ENCODE measurements at places on chromosomes 4 and X. TPM values are rescaled to one million over a fixed set of nuclear protein-coding genes. Genes with fewer than 3 reads are reported as not detected.
A peak's percentile ranks its signal among the peaks of the same experiment; 100 is the strongest.

- DNase-seq, result no peak
Observed at GRCh38 chr4:32485956-32486355, 1765.8 kb downstream of the PCDH7 start.

DNA sequence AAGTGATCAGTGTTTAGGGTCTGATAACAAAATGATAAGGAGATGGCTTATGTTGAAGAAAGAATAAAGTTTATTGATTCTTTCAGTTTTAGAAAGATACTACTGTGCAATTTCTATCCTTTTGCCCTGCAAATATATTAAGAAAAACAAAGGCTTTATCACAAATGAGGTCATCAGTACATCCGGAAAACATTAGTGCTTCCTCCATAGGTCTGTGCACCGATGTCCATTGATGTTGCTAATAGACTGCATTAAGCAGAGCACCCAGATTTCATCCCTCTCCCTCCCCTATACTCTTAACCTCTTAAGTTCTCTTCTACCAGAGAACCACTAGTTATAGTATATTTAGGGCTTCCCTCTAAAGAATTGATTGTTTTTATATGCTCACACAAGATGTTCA, 53.7 kb upstream of the HHIP start:
- no peak for DNase-seq

- DNase-seq, result no peak
Observed at GRCh38 chr4:8380511-8381415, 59.8 kb downstream of the ACOX3 start.

- DNase-seq, result no peak
Observed at GRCh38 chrX:153333266-153333665, 687 bp upstream of the ZNF275 start.

- DNase-seq, result no peak
Observed at GRCh38 chrX:75158054-75158453, 2.0 kb upstream of the ABCB7 start.

- DNase-seq, result peak; percentile 4
Observed at GRCh38 chrX:37383313-37383712, 34.1 kb downstream of the PRRG1 start.

- DNase-seq, result peak; percentile 38
Observed at GRCh38 chr4:113049421-113050370, at the start of gene ANK2. Gene ANK2, plus strand, starts transcription at chr4:113049653. Its CDS starts 76 bp downstream, at chr4:113049729.

GRCh38 chr4:184938871-184939270, 79.4 kb upstream of the HELT start:
- DNase-seq, result no peak

DNA sequence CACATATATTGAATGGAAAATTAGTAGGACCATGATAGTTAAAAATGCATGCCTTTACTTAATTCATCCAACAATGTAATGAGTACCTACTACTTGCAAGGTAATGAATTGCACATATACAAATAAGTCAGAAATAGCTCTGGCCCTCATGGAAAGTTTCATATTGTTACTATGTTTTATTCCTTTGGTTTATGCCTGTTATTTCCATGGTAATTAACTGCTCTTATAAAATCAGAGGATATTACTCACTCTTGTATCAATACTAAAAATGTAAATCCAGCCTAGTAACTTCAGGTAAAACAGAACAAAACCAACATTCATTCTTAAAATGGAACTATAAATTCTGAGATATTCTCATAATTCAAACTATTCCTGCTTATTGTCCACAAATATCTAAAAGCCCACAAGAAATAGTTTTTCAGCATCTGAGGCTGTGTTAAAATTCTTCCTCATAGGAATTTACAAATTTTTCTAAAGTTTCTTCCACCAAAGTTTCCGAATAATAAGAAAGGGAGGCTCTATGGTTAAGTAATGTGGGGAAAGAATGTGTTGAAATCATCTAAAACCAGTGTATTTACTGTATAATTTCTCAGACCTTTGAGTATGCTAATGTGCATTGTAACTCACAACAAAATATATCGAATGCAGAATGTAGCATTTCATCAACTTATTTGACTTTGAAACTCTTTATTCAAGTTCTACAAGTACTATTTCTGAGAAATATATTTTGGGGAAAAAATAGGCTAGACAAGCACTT, 444.2 kb downstream of the PDGFC start:
- DNase-seq, result no peak

DNA sequence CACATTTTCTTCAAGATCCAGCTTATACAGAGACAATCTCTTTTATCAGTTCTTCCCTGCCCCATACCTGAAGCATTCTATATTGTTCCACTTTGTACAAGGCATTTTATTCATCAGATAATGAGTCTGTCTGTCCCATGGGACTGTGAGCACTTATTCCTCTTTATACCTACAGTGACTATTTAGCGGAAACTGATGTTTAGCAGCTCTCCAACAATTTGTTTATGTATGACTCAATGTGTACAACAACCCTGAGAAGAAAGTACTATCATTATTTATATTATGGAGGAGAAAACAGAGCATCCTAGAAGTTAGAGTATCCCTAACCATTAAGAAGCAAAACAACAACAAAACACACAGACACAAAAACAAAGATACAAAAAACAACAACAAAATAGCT, 306.5 kb downstream of the PRDM5 start:
- DNase-seq, result no peak

DNA sequence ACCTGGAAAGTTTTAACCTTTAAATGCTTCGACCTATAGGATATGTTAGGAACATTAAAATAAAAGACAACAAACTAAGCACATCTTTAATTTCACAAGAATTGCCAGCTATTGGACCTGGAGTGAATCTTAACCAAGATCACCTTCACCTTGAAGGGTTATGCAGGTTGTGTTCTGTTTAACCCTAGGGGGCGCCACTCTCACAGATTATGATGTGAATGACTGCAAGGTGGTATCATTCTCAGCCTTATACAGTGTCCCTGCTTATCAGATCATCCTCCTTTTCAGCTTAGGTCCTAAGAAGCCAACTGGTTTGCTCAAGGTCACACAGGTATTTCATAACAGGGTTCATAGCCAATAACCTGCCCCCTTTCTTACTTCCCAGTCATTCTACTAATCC, 23.5 kb downstream of the INTS6L start:
- no peak for DNase-seq

DNA sequence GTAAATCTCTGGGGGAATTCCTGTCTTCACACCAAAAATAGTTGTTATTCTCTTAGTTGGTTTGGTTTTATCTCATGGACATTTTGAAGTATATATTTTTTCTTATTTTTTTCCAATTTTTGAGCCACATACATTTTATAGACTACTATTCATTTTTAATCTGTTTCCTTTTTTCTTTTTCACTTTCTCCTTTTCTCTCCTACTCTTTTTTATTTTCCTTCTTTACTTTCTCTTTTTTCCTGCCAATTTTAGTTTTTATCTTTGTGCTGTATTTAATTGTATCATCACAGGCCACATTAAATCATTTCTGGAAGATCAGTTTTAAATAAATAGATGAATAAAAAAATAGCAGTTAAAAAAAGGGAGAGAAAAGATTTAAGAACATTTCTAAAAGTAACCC, 14.0 kb upstream of the JADE3 start:
- DNase-seq, result no peak

DNA sequence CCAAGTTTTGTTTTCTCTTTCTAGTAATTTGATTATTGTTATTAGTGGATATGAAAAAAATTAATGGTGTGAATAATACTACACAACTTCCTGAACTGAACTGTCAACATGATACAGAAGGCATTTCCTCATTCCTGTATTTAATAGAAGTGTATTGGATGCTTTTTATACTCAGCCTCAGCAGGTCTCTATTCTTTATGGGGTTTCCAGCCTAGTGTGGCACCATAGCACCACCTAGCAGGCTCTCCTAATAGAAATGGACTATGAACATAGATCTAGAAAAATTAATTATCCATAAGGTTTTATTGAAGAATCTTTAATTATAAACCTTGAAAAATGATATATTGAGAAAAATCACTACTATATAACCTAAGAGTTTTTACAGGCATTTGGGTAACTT, 52.4 kb downstream of the GLRB start:
- DNase-seq, result no peak

DNA sequence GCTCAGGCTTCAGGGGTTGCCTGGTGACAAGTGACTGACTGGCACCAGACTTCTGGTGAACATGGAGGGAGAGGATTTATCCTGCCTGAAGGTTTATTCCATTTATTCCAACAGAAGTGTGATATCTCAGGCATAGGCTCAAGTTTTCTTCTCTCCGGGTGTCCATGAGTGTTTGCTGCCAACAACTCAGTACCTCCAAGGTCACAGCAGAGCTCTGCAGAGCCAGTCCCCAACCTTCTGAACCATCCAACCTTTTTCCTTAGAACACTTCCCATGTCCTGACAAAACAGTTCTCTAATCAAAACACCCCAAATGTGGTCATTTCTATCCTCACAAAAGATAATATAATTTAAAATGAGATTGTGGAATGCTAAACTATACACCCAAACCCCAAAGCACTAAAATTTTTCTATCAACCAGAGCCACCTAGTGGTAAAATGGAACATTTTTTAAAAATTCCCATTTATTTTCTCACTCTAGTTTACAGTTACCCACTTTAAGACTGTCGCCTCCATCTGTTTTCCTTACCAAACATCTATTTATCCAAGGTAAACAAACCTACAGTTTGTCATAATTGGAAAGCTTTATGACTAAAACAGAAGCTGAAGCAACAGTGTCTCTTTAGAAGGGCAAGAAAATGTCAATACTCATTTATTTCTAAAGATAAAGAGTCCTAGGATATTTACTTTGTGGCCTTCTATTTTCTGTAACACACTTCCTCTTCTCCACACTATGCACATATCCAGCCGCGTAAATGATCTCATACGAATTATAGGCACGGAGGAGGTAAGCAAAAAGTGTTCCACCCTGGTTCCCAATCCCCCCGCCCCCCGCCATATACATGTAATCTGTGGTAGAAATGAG, 39.5 kb downstream of the TMEM154 start:
- peak; percentile 52 for DNase-seq

DNA sequence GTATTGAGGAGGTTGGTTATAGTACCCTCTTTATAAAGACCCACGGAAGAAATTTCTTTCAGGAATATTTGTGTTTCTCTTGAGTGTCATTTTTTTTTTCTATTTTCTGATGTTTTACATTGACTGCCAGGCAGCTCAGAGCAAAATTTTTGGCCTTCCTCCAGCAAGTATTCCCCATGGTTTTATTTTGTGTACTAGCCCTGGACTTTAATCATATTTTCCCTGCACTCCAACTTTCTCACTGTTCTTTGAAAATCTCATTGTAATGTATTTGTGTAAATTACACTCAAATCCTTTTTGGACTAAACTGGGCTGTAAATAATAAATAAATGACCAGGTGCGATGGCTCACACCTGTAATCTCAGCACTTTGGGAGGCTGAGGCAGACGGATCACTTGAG, 45.6 kb upstream of the USP46 start:
- DNase-seq, result no peak

DNA sequence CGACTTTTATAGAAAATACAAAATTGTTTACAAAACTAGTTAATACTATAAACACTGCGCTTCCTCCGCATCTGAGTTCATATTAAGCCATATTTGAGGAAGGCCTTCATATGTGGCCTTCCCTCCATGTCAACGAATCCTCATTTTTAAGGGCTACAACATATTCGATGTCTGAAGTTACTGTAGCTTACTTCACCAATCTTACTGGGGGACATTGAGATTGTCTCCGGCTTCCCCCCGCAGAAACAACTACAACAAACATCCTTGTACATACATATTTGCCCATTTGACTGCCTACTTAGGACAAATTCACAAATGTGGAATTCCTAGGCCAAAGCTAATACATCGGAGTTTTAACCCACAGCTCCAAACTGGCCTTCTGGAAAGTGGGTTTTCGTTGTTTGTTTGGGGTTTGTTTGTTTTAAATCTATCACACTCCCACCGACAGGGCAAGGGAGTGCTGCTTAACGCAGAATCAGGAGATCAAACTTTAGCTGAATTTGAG, 581 bp upstream of the FAM114A1 start:
- no peak for DNase-seq

- DNase-seq, result no peak
Observed at GRCh38 chr4:185679523-185679922, 132.5 kb downstream of the SORBS2 start.

DNA sequence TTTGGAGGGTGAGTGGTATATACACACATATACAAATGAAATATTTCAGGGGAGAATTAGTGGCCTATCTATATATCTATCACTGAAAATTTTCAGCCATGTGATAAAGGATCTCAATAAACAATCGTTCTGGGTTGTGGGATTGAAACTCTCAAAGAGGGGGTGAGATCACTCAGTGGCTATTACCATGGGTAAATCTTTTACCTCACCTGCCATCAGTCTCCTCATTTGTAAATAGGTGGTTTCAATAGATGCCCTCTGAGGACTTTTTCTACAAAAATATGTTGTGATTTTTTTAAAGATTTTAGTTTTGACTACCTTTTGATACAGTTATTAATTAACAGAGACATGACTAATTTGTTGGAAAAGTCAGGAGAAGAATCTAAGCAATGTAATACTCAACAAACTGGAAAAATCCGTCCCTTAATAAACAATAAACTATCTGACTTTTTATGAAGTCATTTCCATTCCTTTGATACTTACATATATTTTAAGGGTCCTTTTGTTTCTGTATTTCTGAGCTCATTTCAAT, 192.8 kb downstream of the MAD2L1 start:
- DNase-seq, result no peak

- peak; percentile 32 for DNase-seq
Observed at GRCh38 chr4:87872028-87872427, 39.3 kb downstream of the MEPE start.

DNA sequence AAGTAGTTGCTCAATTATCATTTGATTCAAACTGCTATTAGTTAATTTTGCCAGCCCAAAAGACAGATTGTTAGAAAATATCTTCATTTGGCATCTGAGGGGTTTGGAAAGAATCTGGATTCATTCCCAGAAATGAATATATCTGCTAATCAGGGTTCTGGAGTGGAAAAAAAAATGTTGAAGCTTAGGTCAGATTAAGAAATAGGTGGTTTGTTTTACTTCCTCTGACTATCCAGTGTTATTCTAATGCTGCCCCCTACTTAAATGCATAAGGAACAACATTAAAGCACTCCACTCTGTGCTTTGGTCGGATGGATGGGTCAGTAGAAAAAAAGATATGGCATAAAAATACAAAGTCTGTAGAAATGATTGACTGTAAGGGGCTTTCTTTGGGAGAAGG, 89.0 kb downstream of the LUZP4 start:
- no peak for DNase-seq

DNA sequence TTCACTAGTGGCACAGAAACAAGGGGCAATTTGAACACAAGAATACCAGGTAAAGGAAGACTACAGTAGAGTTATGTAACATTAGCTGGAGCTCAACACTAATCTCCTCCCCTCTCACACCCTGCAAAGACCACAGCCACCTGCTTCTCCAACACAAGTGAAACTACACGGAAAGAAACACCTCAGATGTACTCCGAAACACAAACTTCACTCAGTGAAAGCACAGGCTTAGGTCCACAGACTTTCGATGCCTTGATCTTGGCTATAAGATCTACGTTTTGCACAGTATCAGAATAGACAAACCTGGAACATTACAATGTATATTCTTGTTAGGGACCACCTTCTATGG, 7.6 kb downstream of the ACSL1 start:
- no peak for DNase-seq

GRCh38 chr4:173264245-173264644, 69.9 kb downstream of the HMGB2 start:
- DNase-seq, result no peak

The GAGE1 gene
- polyA plus RNA-seq, result not detected

The HSD17B13 gene
- polyA plus RNA-seq, result not detected

The TXK gene
- polyA plus RNA-seq, result 0.26 TPM

The TLR1 gene
- 1.8 TPM for polyA plus RNA-seq

The CHST7 gene
- polyA plus RNA-seq, result 2.0 TPM

The MAGEA10 gene
- not detected for polyA plus RNA-seq

The NAA11 gene
- polyA plus RNA-seq, result not detected

The CSAG2 gene
- polyA plus RNA-seq, result not detected

The MAPK10 gene
- polyA plus RNA-seq, result 27.6 TPM
